NAMALWA (cell line): ENCODE measurements at places on chromosomes 13 and 19.

GRCh38 chr13:32284927-32285632 lies 30.1 kb downstream of the ZAR1L start:
- DNase-seq = no peak

DNA sequence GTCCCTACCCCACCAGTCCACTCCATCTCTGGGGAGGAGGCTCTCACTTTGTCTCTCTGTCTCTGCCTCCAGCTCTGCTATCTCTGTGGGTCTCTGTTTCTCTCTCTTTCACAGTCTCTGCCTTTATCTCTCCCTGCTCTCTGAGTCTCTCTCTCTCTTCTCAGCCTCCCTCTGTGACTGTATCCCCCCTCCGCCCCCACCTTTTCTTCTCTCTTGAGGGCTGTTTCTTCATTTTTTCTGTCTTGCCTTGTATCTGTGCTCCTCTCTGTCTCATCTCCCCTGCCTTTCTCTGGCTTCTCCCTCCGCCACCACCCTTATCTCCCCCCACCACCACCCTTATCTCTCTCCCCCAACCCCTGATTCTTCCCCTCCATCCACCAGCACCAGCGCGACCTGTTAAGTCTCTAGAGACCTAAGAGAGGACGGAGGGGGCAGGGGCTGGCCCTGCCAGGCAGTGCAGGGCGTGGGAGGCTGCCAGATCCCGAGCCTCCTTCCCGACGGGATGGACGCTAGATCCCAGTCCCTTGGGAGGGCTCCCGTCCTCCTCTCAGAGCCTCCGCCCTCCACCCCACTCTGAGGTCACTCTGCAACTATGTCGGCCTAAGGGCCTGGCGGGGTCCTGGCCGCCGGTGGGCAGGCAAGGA lies 1.0 kb downstream of the AXL start:
- no peak for DNase-seq

DNA sequence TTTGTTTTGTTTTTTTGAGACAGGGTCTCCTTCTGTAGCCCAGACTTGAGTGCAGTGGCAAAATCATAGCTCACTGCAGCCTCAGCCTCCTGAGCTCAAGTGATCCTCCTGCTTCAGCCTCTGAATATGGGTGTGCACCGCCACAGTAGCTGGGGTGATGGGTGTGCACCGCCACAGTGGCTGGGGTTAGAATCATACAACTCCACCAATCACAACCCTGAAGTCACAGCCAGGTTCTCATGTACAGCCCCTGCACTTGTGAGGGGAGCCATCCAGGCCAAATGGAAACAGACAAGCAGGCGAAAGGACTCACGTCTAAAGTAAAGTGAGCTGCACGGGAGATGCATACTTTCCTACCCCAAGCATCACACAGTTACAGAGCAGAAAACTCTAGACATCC lies 63.1 kb upstream of the RANBP3 start:
- no peak for DNase-seq

- DNase-seq = no peak
These were observed 3.2 kb upstream of the MYCBP2 start for GRCh38 chr13:77329911-77330584.

- peak; percentile 31 for DNase-seq
These were observed 60.5 kb upstream of the MEDAG start for GRCh38 chr13:30845297-30846214.

DNA sequence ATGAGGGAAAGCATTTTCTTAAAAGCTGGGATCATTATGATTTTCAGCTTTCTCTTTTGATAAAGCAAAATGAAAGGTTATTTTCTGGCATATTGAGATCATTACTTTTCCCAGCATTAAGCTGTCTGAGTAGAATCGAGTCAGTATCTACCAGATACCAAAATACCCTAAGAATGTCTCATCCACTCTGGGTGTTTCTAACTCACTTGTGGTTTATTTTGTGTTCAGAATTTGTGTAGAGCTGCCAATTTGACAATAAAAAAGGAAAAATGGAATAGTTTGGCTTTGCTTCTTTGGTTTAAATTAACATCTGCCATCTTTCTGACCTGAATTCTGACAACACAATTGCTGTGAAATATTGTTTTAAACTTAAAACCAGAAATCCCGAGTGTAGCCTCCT lies 438.7 kb upstream of the ARGLU1 start:
- DNase-seq = no peak

- DNase-seq = no peak
These were observed 1.7 kb downstream of the RAX2 start for GRCh38 chr19:3770136-3770999.

DNA sequence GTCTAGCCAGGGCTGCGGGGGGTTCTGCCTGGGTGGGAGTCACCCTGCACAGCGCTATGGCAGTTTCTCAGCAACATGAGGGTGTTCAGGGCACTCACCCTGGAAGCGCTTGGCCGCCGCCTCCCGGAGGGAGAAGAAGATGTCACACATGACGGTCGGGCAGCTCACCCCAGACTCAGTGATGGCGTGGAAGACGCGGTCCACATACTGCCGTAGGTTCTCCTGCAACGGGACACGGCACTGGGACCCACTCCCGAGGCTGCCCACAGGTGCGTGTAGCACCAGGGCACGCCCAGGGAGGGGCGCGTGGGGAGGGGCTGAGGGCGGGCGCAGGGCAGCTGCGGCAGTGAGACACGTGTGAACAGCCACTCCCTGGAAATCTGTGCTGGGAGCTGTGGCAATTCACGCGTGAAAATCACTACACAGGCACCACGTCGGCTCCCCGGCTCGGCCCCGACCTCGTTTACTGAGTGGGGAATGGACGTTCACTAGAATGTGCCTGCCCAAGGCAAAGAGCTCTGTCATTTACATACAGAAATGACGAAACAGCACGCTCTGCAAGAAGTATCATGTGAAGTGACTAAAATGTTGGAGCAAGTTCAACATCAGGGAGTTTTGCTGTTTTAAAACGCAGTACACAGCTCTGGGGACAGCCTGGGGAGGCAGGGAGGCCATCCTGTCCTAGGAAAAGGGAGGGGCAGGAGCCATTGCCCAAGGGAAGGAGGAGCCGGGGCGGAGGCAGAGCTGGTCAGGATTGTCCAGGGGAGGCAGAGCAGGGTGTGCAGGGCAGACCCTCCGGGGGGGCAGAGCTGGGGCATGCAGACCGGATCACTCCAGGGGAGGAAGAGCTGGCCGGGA lies 41.5 kb upstream of the C13orf46 start:
- DNase-seq = no peak

DNA sequence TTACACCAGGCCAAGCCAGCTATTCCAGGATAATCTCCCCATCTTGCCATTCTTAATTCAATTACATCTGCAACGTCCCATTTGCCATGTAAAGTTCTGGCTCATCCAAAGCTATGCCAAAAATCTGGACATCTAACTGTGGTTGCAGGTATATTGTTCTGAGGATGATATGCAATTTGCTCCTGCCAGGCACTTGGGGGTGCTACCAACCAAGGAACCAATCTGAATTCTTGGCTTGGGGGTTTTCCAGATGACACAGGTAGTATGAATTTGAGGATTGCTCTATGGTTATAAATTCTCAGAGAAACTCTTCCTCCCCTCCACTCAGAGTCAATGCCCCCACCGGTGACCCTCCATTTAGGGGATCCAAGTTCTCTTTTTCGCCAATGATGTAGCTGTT lies 33.0 kb downstream of the CRYL1 start:
- DNase-seq = peak; percentile 39

DNA sequence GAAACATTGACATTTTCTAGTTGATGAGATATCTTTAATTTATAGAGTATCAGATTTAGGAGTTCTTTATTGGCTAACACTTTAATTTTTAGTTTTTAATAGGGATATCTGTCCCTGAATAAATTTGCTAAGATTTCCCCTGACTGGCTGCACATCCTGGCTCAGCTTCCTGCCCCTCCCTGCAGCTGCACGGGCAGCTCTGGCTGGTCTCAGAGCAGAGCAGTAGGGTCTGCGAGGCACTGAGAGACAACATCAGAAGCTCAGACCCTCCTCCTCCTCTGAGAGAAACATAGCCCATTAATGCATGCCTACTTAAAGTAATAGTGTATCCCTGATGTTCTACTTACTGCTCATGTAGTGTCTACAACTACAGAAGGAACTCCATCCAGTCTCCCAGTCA lies 139.2 kb downstream of the TNFSF13B start:
- DNase-seq = no peak

GRCh38 chr19:33811246-33811645 lies 14.6 kb downstream of the KCTD15 start:
- no peak for DNase-seq

DNA sequence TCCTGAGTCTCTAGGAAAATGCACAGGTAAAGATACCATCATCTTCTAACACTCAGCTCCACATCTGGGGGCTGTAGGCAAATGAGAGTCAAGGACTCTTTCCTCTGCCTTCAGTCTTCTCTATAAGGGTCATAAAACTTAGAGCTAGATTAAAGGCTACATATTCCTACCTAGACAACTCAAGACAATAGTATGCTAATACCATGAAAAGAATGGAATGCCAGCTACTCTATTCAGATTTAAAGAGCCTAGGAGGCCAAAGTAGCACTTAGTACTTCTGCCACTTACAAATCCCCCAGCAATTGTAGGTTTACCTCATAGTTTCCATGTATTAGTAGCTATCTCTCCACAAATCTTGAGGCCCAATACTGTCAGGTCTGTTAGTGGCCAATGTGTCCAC lies 453.0 kb downstream of the SLITRK5 start:
- no peak for DNase-seq

- no peak for DNase-seq
These were observed 67.6 kb downstream of the TEX29 start for GRCh38 chr13:111387945-111388600.

DNA sequence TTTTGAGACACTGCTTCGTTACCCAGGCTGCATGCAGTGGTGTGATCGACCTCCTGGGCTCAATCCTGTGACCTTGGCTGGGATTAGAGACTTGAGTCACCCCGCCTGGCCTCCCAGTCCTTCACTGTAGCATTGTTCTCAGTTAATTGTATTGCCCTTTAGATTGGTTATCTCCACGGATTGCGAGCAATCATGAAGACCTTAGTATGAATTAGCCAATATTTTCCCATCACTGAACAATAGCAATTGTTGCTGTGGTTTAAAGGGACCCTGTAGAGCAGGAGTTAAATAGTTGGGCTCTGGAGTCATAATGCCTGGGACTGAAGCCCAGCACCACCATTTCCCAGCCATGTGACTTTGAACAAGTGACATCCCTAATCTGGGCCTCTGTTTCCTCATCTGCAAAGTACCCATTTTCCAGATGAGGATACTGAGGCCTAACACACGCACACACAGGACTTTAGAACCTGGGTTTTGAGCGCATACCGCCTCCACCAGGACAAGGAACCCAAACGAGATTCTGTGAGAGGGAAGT lies 8.4 kb downstream of the PPP1R14A start:
- DNase-seq = no peak

GRCh38 chr13:99322297-99323103 lies 15.3 kb upstream of the GPR183 start:
- peak; percentile 32 for DNase-seq

DNA sequence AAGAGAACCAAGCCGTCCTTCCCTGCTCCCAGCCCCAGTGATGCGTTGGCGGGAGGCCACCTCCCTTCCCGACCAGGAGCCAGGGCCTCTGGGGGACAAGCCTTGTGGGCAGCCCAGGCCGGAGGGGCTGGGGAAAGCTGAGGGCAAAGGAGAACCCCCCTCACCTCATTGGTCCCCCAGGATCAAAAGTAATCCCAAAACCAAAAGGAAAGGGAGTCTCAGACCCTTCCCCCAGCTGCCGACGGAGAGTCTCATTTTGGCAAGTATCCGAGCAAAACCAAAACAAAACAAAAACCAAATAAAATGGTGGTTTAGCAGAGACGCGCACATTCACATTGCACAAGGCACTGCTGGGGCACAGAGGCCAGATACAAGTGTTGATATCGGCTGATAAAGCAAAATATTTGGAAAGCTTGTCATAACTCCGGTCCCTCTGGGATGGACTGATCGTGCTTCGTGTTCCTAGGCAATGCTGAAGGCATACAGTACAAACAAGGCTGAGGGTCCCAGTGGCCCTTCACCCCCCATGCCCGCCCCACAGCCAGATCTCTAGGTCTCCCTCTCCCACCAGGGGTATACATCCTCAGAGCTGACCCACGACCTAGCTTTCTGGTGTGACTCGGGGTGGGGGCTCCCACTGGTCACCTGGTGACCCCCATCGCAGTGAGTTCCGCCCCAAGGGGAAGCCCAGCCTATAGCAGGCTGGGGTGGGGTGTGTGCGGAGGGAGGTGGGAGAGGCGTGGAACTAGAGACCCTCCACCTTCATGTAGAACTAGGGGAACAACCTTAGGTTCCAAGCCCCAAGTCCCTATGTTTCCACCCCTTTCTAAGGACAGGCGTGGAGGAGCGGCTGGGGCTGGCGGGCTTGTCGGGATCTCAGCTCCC lies 2.1 kb downstream of the CEBPA start:
- DNase-seq = no peak

- no peak for DNase-seq
These were observed at the start of gene CRX for GRCh38 chr19:47821460-47822020. CRX (plus strand) TSS chr19:47821937; CDS start chr19:47834444, 12,507 bp downstream.

- no peak for DNase-seq
These were observed 5.0 kb downstream of the PAK4 start for GRCh38 chr19:39130337-39131254.

DNA sequence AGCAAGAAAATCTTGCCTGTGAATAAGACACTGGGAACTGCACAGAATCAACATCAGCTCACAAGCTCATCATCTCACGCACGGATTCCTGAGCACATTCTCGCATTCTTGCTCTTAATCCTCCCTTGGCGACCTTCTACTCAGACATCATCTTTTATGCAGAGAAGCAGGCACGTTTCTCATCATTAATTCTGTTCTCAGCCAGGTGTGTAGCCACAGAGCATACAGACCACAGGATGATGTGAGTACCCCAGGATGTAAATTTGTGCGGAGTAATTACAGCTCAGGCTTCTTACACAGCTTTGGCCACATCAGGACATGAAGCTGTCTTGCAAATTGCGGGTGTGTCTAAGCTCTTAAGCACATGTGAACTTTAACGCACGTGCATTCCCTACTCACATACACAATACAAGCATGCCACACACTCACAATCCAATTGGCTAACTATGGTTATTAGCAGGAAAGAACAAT lies 36.5 kb upstream of the SACS start:
- no peak for DNase-seq

- DNase-seq = no peak
These were observed 65.7 kb downstream of the ZNF536 start for GRCh38 chr19:30437869-30438268.

- DNase-seq = no peak
These were observed 21.0 kb upstream of the SIAH3 start for GRCh38 chr13:45872566-45872965.

DNA sequence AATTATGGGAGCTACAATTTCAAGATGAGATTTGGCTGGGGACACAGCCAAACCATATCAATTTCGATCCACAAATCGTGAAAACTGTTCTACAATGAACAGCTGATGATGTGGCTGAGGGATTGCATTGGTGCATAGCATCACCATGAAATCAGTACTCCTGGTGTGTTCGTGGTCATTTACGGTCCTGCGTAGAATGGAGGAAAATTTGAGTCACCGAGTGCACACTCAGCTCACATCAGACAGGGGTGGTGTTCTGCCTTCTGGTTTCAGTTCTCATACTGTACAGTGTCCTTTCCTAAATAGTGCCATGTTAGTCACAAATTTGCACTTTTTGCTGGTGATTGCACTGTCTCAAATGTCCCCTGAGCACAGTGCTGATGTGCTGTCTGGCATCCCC lies 39.2 kb downstream of the MYH14 start:
- no peak for DNase-seq

- DNase-seq = no peak
These were observed 308.9 kb upstream of the SLITRK1 start for GRCh38 chr13:84191139-84191538.
